Activated CD8-positive, alpha-beta memory T cell treated with anti-CD3 and anti-CD28 coated beads for 1 hour (primary cell): ENCODE measurements at places on chromosomes 7 and 10.

- DNase-seq: no peak
Observed at GRCh38 chr7:37524797-37525196, 76.1 kb upstream of the ELMO1 start.

- DNase-seq: no peak
Observed at GRCh38 chr7:142896741-142897379, 11.3 kb upstream of the TRPV6 start.

DNA sequence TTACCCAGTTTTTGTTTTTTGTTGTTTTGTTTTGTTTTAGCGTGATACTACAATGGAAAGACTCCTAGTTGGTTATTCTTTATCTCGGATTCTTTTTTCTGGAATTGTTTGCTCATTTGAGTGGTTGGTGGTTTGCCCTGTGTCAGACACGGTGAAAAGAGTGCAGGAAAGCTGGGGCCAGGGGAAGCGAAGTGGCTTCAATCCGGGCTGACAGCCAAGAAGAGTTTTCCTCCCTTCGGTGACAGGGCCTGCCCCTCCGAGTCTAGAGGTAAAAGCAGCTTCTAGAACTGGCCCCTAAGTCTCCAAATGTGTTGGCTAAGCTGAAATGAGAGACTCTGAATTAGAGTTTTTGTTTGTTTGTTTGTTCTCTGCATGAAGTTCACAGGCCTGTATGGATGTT, 5.7 kb upstream of the AP5Z1 start:
- DNase-seq: no peak

DNA sequence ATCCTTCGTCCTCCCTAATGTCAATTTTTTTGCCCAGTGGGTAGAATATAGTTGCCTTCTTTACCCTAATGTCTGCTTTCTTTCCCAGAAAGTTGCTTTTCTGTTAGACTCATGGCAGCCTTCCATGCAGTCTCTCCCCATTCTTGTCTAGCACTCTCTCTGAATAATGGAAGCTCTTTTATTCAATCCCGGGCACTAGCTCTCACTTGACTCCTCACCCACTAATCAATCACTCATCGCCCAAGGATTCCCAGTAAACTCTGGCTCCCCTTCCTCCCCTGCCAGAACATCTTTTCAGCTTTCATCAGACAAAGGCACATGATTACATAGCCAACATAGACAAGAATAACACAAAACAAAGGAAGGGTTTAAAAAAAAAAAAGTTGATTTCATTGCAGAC, 100.2 kb upstream of the RELN start:
- DNase-seq: no peak

GRCh38 chr10:130617985-130618384, 481.8 kb downstream of the GLRX3 start:
- no peak for DNase-seq

- no peak for DNase-seq
Observed at GRCh38 chr10:77479586-77479985, 158.0 kb downstream of the KCNMA1 start.

DNA sequence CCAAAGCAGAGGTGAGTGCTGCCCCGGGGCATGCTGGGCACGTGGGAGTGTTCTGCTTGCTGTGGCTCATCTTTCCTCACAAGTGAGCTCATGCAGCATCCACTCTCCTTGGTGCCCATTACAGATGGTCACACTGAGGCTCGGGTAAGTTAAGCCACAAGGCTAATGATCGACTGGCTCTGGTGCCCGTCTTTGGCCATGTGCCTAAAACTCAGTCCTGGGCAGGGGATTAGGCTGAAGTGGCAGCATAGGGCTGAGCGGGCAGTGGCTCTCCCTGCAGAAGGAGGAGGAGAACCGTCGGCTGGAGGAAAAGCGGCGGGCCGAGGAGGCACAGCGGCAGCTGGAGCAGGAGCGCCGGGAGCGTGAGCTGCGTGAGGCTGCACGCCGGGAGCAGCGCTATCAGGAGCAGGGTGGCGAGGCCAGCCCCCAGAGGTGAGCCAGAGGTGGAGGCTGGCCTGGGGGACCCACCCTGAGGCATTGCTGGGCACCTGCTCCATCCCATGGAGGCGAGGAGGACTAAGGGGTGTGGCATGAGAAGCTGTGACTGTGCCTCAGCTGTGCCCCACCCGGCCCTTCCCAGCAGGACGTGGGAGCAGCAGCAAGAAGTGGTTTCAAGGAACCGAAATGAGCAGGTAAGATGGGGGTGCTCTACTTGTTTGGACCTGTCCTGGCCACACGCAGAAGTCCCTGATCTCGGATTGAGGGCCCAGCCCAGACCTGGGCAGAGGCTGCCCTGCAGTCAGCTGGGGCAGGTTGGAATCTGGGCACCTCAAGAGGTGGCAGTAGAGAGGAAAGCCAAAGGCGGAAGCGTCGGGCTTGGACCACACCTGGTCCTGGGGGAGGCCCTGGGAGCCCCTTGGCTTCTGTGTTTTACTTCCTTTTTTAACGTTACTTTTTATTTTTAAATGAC, 7.3 kb downstream of the PGAM2 start:
- DNase-seq: no peak

- no peak for DNase-seq
Observed at GRCh38 chr10:3647074-3647473, 137.9 kb downstream of the KLF6 start.

DNA sequence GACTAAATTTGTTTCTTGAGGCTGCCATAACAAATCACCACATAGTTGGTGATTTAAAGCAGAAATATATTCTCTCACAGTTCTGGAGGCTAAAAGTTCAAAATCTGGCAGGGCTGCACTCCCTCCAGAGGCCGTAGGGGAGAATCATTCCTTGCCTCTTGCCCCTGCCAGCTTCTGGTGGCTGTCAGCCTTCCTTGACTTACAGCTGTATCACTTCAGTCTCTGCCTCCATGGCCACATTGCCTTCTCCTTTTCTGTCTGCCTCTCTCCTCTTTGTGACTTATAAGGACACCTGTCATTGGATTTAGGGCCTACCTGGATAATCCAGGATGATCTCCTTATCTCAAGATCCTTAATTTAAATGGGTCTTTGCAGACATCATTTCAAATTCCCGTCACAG, 5.8 kb upstream of the LRRC4 start:
- DNase-seq: no peak

GRCh38 chr10:103241262-103242011, 4.2 kb upstream of the RPEL1 start:
- no peak for DNase-seq

- no peak for DNase-seq
Observed at GRCh38 chr7:115722302-115722977, 308.1 kb downstream of the TFEC start.

- DNase-seq: no peak
Observed at GRCh38 chr10:126102636-126103035, 206.3 kb downstream of the FANK1 start.

DNA sequence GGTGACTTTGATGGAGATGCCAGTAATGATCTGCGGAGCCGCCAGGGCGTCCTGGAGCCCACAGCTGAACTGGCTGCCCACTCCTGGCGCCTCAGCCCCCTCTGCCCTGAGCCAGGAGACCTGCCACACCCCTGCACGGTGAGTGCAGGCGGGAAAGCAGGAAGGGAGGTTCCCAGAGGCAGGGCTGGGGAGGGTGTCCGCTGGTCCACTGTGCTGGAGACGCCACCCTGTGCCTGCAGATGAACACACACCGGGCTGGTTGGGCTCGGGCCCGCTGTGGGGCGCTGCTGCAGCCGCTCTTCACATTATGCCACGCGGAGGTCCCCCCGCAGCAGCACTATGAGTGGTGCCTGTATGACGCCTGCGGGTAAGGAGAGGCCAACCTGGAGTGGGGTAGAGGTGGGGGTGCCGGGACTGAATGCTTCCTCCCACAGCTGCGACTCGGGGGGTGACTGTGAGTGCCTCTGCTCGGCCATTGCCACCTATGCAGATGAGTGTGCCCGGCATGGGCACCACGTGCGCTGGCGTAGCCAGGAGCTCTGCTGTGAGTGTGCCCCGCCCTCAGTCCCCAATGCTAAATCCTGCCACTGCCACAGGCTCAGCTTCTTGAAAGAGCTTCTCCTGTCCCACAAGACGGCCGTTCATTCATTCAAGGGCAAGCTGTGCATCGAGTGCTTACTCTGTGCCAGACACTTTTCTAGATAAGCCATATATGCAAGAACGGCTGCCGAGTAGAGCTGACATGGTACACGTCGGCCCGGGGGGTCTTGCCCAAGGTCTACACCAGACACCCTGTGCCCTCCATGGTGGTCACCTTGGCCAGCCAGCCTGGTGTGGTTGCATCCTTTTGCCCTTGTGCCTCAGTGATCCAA, 14.3 kb upstream of the ZNF467 start:
- DNase-seq: no peak

- DNase-seq: no peak
Observed at GRCh38 chr7:2667843-2668242, 20.2 kb upstream of the AMZ1 start.

DNA sequence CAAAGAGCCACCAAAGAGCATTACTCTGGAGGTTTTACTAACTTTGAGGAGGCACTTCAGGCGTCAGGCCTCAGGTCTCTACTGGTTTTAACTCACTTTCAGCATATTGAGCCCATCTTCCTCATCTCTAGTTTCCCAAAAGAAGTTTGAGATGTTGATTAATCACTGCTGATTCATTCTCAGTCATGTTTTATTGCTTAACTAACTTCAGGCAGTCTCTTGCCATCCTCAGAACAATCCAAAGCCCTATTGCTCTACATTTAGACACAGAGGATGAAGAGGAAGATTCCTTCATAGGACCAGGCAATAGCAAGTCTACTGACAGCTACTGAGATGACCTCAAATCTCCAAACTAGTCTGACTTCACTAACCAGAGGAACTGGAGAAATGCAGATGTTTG, 39.1 kb upstream of the BET1 start:
- DNase-seq: no peak

- no peak for DNase-seq
Observed at GRCh38 chr10:130756651-130757050, 554.9 kb downstream of the TCERG1L start.

GRCh38 chr10:8998751-8999150, 944.3 kb downstream of the GATA3 start:
- DNase-seq: no peak

GRCh38 chr10:1685699-1686490, 51.4 kb downstream of the ADARB2 start:
- no peak for DNase-seq

GRCh38 chr10:43226441-43226840, 40.4 kb downstream of the RASGEF1A start:
- no peak for DNase-seq

- no peak for DNase-seq
Observed at GRCh38 chr10:93086289-93086688, 12.6 kb downstream of the CYP26A1 start.

DNA sequence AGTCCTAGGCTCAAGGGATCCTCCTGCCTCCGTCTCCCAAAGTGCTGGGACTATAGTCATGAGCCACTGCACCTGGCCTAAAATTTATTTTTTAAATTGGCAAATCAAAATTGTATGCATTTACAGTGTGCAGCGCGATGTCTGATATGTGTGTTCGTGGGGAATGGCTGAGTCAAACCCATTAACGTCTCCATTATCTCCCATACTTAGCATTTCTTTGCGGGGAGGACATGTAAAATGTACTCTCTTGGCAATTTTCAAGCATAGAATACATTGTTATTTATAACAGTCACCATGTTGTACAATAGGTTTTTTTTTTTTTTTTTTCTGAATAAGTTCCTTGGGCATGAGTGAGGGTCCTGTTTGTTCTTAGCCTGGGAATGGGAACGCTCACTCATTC, 3.8 kb downstream of the TMEM184A start:
- no peak for DNase-seq

GRCh38 chr7:43664681-43665080, 64.6 kb downstream of the COA1 start:
- DNase-seq: no peak

DNA sequence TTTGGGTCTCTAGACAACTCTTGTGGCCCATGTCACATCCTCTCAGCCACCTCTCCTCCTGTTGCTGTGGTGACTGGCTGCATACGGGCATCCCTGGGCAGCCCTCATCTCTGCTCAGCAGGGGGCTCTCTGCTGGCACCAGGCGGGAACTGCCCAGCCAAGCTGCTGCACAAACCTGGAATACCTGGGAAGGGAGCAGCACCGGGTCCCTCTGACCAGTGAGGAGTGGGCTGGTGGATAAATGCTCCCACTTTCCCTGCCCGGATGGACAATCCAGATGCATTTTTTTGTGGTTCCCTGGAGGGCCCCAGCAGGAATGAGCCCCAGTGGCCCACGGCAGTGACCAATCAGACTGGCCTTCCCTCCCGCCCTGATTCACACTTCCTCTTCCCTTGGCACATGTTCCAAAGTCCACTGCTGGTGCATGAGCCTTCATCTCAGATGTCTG, 21.9 kb downstream of the GRID1 start:
- no peak for DNase-seq

- no peak for DNase-seq
Observed at GRCh38 chr10:44874166-44874565, 37.0 kb upstream of the TMEM72 start.

GRCh38 chr7:51027935-51028830, 245.5 kb upstream of the GRB10 start:
- DNase-seq: no peak

GRCh38 chr7:152633072-152633471, 42.9 kb downstream of the XRCC2 start:
- DNase-seq: no peak

DNA sequence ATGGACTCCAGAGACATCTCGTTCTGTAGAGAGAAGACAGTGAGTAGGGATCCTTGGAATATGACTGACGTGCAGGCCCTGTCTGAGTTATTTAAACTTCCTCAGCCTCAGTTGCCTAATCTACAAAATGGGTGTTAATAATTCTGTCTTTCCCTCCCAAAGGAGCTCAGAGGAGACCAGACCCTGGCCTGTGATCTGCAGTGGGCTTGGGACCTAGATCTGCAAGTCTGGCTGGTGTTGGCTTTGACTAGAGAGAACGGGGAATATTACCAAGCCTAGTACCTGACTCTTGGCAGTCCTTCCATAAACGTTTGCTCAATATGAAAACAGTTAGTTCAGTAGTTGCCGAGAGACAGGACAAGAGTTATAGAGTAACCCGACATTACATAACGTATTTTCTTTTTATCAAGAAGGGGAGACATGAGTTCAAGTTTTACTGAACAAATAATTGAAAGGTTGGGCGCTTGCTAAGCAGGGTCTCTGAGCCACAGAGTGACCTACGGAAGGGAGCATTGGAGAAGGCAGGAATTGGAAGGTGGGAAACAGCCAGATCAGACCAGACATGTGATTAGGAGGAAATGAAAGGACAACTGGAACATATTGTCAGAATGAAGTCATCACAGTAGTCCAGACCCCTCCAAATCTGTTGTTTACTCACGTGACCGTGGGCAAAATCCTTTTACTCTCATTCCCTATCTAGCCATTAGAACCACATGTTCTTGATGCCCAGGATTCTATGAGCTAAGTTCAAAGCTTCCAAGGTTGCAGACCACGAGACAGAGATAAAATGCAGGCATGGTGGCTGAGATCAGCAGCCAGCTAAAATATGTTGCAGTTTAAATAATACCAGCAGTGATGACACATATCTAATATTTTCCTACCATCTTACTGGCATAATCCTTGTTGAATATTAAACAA, 10.9 kb upstream of the CYP3A4 start:
- no peak for DNase-seq

DNA sequence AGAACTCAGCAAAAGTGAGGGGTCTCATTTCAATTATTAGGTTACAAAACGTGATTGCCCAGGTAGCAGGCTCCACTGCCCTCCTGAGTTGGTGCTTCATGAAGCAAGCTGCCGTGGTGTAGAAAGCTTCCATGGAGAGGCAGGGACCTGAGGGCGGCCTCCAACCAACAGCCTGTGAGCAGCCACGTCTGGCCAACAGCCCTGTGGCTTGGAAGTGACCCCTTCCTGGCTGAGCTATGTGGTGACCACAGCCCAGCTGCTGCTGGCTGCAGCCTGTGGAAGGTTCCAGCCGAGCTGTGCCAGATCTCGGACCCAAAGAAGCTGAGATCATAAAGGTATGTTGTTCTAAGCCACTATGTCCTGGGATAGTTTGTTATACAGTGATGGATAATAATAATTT, 122.5 kb upstream of the KLF6 start:
- no peak for DNase-seq

- no peak for DNase-seq
Observed at GRCh38 chr7:48217753-48218152, 46.5 kb downstream of the ABCA13 start.
